ENCODE measurements at places on chromosomes 12 and 14. TPM values are rescaled to one million over a fixed set of nuclear protein-coding genes. Genes with fewer than 3 reads are reported as not detected.

DNA sequence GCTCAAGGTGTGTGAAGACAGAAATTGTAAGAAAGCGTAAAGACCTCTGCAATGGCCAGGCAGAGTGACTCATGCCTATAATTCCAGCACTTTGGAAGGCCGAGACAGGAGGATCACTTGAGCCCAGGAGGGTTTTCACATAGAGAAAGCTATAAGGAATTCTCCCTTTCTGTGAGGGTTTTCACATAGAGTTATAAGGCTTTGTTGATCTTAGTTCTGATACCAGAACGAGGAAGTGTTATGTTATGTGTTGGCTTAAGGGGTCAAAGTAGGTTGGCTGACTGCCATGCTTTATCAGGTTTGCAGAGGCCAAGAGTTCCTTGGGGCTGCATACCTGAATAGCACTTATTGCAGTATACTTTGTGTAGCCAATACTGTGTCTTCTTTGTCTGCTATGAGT, 139.1 kb downstream of the ERC1 start:
- DNase-seq = no peak

GRCh38 chr12:131119936-131120335, 166.2 kb downstream of the ADGRD1 start:
- no peak for DNase-seq

DNA sequence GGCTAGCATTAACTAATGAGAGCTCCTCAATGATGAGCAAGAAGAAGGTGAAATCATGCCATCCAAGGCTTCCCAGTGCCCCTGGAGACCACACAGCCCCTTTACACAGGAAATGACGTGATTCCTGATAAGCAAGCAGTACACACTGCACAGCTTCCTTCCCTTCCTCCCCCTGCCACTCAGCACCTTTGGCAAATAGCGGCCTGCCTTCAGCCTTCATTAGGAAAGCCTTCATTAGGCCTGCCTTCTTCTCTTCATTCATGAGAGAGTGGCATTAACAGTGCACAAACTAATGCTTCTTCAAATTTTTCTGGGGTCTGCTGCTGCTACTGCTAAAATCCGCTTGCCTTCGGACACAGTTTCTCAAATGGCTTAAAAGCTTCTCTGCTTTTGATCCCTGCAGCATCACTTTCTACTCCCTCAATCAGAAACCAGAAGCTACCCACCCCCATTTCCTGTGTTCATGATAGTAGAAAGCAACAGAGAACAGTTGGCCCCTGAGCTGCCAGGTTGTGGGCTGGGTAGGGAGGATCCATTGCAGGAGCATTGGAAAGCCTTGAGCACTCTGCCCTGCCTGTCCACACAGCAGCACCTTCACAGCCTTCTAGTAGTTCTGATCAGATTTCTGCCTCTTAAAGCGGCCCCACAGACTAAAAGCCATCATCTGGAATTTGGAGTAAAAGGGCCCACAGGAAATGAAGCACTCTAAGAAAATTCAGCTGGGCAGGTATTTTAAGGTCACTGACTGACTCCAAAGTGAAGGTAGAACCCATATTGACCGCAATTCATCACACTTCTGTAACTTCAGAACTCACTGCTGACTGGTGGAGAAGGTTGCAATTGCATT, 103.8 kb upstream of the ETV6 start:
- DNase-seq = no peak

DNA sequence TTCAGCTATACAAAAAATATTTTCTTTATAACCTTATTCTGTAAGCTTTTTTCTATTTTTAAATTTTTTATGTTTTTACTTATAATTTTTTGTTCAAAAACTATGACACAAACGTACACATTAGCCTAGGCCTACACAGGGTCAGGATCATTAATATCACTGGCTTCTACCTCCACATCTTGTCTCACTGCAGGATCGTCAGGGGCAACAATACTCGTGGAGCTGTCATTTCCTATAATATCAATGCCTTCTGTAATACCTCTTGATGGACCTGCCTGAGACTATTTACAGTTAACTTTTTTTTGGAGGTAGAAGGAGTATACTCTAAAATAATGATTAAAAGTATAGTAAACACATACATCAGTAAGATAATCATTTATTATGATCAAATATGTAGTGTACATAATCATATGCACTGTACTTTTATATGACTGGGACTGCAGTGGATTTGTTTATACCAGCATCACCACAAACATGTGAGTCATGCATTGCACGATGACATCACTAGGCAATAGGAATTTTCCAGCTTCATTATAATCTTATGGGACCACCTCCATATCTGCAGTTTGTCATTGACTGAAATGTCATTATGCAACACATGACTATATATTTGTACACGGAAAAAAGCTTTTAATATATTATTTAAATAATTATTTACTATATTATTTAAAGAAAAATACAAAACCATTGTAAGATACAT, 18.5 kb upstream of the PMCH start:
- DNase-seq = no peak

GRCh38 chr14:103870144-103870876, 22.9 kb upstream of the PPP1R13B start:
- DNase-seq = no peak

GRCh38 chr12:110737532-110737931, 5.2 kb downstream of the PPP1CC start:
- DNase-seq = no peak

DNA sequence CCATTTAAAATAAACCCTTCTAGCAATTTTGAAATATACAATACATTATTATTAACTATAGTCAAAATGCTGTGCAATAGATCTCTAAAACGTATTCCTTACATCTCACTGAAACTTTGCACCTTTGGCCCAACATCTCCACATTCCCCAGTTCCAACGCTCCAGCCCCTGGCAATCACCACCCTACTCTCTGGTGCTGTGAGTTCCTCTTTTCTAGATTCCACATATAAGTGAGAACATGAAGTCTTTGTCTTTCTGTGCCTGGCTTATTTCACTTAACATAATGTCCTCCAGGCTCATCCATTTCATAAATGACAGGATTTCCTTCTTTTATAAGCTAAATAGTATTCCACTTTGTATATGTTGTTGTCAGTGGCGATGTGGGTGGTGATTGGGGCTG, 194.7 kb upstream of the RTL1 start:
- DNase-seq = no peak

GRCh38 chr12:12796928-12797793, 11.7 kb downstream of the APOLD1 start:
- DNase-seq = no peak

DNA sequence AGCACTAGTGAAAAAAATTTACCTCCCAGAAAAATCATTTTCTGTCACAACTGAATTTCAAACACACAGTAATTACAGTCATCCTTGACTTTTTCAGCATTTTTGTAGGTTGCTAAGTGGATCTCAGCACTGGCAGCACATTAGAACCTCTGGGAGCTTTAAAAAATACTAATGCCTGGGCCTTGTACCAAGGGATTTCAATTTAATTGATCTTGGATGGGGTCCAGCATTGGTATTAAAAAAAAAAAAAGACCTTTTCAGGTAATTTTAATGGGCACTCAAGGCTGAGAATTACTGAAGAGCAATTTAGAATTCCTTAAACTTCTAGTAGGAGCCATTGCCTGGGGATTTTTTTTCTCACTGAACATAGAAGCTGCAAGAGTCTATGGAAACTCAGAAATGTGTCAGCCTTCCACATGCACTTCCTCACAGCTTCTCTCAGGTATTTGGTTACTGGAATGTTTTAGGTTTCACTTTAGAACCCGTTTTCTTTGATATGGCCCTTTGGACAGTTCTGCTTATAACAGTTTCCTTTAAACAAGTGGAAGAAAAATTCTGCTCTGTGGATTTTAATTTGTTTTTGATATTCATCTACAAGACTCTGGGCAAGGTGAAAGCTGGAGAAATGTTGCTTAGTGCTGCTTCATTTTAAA, 88.5 kb upstream of the DACT1 start:
- no peak for DNase-seq

DNA sequence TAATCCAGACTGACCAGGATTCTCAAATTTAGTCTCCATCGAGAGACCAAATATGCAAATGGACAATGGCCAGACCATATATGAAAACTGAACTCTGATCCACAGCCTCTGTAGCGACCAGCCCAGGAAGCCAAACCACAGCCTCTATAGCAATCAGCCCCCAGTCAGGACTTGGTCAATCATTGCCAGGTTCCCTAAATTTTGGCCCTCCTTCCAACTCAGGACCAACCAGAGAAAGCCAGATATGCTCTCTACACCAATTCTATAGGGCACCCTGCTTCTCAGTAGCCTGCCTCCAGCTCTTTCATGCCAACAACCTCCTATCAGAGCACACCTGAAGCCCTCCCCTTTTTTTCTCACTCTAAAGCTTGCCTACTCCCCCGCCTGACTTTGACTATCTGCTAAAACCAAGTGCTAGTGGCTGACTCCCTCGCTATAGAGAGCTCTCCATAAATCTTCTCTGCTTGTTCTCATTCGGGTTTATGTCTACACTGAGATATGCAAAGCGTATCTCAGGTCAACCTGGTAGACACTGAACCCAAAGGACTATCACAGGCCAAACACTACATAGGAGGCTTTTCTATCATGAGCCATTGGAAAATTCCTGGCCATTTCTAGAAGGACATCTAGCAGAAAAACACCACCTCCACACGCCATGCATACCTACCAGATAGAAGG, 110.5 kb upstream of the FUT8 start:
- no peak for DNase-seq

GRCh38 chr12:100675432-100675831, 101.9 kb downstream of the GAS2L3 start:
- no peak for DNase-seq

GRCh38 chr14:55441286-55441685, 870 bp upstream of the TBPL2 start:
- no peak for DNase-seq

GRCh38 chr14:32513571-32514009, 184.5 kb downstream of the AKAP6 start:
- no peak for DNase-seq

- no peak for DNase-seq
Measured at GRCh38 chr12:115817389-115817788, 460.1 kb downstream of the MED13L start.

- DNase-seq = no peak
Measured at GRCh38 chr14:85248881-85249635, 280.9 kb upstream of the FLRT2 start.

- DNase-seq = no peak
Measured at GRCh38 chr14:59328454-59328853, 136.7 kb downstream of the GPR135 start.

- no peak for DNase-seq
Measured at GRCh38 chr14:70995671-70996070, 88.4 kb downstream of the PCNX1 start.

DNA sequence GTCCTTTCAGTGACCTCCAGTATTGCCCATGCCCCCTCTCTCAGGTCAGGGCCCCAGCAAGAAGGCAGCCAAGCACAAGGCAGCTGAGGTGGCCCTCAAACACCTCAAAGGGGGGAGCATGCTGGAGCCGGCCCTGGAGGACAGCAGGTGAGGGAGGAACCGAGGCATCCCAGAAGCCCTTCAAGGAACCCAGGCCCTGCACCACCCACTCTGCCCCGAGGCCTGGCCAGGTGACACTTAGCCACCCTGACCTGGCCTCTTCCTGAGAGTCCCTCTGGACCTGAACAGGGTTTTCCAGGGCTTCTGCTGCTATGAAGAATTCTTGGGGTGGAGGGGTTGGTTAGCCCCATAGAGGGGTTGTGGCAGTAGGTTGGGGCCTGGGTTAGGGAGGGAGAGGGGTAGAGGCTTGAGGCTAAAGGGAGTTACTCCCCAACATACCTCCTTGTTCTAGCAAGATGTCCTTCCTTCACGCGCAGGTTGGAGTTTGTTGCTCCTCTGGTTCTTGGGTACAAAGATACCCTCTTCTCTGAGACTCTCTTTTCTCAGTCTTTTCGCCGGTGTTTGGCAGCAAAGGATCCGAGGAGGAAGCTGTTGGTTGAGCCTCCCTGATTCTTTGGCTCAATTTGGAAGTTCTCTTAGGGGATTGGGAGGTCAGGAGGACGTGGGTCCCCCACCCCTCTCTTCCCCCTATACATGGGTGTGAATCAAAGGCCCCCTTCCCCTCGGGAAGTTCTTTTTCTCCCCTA, 2.1 kb downstream of the TARBP2 start:
- no peak for DNase-seq

- DNase-seq = no peak
Measured at GRCh38 chr12:127179176-127179575, 1087.8 kb upstream of the TMEM132C start.

DNA sequence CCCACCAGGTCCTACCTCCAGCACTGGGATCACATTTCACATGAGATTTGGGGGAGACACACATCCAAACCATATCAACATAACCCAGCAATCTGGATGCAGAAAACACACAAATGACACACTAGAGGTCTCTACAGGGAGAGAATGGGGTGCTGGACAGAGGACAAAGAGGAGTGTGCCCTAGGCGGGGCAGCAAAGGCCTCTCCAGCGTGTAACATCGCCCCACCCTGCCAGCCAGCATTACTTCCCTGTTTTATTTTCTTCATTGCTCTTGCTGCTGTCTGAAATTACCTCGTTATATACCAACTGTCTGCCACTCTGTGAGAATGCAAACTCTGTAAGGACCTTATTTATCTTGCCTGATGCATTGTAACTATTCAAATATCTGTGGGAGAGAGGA, 61.1 kb downstream of the RIMBP2 start:
- DNase-seq = no peak

DNA sequence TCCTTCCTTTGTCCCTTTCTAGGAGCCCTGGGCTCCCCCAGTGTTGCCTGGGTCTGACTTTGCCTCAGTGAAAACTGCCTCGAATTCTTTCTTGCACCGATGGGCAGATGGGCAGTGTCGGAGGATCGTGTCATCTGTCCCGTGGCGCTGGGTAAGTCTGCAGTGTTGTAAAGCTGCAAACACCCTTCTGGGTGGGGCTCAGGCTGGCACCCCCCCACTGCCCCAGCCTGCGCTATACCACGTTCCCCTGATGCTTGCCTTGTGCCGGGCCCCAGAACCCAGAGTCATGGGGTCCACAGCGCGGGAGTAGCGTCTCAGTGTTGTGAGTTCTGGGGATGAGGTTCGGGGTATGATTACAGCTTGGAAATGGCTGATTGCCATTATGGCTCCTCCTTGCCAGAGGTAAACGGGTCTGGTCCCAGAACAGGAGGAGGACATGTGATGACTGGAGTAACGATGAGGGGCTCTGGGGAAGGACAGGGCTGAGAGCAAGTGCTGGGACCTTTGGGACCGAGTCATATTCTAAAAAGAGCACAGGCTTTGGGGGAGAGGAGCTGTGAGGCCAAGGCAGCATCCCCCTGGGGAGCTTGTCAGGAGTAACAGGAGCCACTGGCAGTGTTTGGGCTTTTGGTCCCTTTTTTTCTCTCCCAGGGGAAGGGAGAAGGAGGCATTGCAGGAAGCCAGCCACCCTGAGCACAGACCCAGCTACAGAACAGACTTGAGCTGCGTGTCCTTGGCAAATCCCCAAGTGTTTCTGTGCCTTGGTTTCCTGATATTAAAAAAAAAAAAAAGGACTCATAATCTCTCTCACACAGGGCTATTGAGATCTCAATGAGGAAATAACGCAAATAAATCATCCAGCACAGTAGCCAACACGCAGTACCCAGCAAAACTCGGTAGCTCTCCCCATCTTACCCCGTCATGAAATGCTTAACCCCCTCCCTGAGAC, 4.3 kb downstream of the RTL1 start:
- DNase-seq = peak; percentile 30

Gene PPFIA2
- total RNA-seq = 0.82 TPM

Gene CACNA1C
- total RNA-seq = 137 TPM

Gene NEUROD4
- not detected for total RNA-seq

Gene KRT3
- not detected for total RNA-seq

Gene CLEC1B
- not detected for total RNA-seq

Gene AQP2
- not detected for total RNA-seq

Gene GALNT4
- 2.1 TPM for total RNA-seq

Gene LALBA
- total RNA-seq = not detected
